GM03348 (cell line): ENCODE measurements at places on chromosomes 13 and 19.

DNA sequence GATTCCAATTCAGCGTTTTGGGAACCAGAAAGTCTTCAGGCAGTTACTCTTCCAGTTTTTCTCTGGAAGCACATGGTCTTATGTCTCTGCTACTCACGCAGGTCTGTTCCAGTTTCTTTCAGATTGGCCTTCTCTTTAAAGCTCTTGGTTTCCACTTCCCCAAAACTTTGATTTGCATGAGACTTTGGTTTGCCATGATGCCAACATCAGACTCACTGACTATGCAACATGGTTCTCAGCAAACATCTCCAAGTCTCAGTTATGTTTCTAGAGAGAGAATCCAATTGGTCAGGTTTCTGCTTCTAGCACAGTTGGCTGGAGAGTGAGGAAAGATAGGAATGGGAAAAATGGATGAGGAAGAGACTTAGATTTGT is 3.1 kb downstream of the AKAP11 start:
- DNase-seq = no peak

GRCh38 chr19:7199613-7200533 is 94.3 kb downstream of the INSR start:
- no peak for DNase-seq

DNA sequence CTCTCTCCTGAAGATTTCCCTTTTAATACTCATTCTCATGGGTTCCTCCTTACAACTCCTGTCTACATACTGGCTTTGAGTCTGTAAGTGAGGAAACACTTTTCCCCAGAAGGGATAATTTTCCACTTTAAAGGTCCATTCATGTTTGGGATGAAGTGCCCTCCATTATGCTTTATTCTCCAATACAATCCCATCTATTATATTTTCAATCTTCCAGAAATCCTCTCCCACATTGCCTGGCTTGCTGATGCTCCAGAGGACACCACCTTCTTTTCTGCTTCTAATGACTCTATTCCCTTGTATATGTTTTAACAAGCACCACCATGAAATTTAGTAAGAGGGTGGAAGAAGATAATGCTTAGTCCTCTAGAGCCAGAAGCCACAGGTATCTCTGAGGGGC is 92.7 kb upstream of the NBEA start:
- DNase-seq = no peak

- DNase-seq = peak; percentile 93
Measured at GRCh38 chr19:55341171-55341588, 1.5 kb downstream of the KMT5C start.

GRCh38 chr13:111873676-111874178 is 193.2 kb upstream of the SOX1 start:
- no peak for DNase-seq

- no peak for DNase-seq
Measured at GRCh38 chr13:112638157-112638750, 50.3 kb upstream of the TUBGCP3 start.

DNA sequence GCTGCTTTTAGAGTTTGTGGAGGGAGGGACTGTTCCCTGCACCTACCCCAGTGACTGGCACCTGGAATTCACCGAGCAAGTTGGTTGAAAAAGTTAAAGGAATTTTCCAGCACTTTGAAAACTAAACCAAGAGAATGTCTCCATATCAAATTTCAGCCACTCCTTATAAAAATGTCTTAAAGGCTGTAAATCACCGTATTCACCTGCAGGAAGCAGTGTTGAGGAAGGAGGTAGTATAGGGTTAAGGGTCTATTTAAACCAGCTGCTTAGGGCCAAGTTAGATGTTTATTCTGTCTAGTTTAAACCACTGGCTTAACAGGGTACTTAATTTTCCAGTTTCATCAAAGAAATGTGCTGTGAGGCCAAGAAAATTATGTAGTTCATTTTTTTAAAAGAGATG is 3.8 kb upstream of the RAB20 start:
- DNase-seq = no peak

DNA sequence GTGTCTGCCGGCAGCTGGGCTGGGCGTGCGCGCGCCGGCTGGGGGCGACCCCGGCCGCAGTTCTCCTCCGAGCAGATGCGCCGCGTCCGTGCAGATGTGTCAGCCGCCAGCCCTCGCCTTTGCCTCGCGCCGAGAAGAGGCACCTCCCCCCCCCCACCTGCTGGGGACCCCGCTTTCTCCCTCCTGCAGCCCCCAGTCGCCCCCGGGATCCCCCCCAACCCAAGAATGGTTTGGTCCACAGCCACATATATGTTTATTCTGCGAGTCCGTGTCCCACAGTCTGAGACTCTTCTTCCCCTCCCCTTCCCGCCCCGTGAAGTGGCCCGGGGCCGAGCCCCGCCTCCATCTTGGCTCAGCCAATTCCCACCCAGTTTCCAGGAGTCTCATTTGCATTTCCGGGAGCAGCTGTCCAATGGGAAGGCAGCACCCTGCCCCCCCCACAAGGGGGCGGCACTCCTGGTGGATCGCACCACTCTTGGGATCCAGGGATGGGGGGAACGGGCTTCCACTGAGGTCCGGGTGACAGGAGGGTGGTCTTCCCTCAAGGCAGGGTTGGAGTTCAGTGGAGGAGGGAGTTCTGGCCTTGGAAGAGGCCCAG is 8.6 kb downstream of the ISOC2 start:
- peak; percentile 80 for DNase-seq

GRCh38 chr13:113730831-113731191 is 28.2 kb upstream of the TMEM255B start:
- no peak for DNase-seq

DNA sequence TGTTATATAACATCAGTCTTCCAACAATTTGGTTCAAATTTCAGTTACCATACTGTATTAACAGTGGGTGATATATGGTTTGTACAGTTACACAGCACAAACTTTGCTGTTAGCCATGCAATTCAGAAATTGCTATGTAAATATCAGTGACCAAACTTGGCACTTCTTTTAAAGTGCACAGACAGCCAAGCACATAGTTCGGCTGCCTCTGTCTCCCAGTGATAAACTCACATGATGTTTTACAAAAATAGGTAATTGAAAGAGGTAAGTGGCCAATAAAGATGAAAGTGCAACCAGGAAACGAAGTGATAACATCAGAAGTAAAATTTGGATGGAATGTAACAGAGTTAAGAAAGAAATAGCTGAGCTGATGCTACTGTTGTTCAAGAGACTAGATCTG is 143.9 kb downstream of the PCDH9 start:
- no peak for DNase-seq

DNA sequence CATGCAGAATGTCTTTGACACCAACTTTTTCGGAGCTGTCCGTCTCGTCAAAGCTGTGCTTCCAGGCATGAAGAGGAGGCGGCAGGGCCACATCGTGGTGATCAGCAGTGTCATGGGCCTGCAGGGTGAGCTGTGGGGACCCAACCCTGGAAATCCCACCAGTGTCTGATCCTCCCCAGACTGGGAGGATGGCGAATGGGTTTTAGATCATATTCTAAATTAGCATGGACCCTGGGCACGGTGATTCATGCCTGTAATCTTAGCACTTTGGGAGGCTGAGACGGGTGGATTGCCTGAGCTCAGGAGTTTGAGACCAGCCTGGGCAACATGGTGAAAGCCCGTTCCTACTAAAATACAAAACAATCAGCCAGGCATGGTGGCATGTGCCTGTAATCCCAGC is 5.5 kb downstream of the RDH8 start:
- no peak for DNase-seq

DNA sequence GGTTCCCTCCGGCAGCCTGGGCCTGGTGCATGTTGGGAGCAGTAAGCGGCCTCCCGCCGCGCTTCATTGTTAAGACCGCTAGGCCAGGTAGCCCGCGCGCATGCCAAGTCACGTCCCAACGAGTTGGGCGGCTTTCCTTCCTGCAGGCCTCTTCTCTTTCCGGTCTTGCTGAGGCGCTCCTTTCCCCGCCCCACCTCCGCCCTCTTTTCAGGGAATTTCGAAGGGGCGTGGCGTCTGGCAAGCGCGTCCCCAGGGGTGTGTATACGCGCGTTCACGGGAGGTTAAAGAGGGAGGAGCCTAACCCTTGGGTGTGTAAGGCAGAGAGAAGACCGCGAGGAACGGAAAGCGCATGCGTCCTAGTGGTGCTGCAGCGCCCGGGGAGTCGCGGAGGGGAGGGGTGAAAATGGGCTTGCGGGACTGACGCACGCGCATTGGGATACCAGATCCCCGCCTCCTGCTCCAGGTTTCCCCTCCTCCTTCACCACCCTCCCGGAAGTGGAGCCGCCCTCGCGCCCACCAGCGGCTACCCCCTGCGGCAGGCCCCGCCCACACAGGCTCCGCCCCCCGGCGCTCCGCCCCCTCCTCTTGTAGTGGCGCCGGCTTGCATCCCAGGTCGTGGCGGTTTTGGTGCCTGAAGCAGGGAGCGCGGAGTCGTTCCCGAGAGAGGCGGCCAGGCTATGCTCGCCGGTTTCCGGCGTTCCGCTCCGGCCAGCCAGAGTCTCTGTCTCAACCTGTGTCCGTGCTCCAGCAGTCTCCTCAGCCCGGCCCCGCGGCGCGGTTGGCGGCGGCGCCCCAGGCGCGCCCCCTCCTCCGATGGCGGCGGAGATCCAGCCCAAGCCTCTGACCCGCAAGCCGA is at the start of gene WDFY2:
Gene WDFY2 (plus strand): TSS at position 588 of the 856 bp plus-strand sequence. CDS start 226 bp downstream, at position 814.
- DNase-seq = peak; percentile 98

- peak; percentile 40 for DNase-seq
Measured at GRCh38 chr19:6564393-6564792, 26.6 kb downstream of the CD70 start.

GRCh38 chr19:31470952-31471351 is 121.7 kb upstream of the TSHZ3 start:
- DNase-seq = no peak

GRCh38 chr19:35851213-35852028 is 883 bp downstream of the NPHS1 start:
- no peak for DNase-seq

DNA sequence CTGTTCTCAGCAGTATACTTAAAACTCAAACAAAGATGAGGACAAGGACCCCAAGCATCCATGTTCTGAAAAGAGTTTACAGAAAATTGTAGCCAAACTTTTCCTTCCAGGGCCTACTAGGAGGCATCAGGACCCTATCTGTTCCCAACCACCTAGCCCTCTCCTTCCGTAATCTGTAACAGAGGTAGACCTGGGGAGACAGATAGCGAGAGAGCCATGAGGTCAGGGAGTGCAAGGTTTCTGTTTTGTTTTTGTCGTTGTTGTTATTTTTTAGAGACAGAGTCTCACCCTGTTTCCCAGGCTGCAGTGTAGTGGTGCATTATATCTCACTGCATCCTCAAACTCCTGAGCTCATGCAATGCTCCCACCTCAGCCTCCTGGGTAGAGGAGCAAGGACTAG is 83.9 kb upstream of the POSTN start:
- DNase-seq = no peak

GRCh38 chr19:29615891-29616425 is 9.9 kb downstream of the POP4 start:
- no peak for DNase-seq

DNA sequence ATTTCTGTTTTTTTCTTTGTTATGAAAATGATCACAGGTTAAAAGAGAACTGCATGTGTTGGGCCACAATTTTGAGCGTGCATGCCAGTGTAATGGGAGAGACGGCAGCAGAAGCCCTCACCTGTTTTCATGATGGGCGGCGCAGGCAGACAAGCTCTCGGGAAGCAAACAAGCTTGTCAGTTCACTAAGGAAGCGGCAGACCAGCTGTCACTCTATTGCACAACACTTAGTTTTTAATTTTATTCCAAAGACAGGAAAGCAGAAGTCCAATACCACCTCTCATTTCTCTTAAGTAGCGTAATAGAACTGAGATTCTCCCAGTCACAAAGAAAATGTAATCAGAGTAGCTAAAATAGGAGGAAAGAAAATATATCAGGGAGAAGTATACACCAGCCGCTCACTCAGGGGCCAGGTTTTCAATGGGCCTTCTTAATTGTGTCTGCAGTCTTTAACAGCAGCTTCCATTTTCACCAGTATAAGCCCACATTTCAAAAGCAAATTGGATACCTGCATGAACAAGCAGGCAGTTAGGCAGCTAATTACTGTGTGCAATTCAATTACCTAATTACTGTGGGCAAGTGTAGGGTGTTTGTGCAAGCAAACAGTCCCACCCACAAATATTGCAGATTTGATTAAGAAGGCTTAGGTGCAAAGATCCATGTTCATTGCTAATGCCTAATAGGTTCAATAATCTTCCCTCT is 711.4 kb downstream of the DIAPH3 start:
- no peak for DNase-seq

DNA sequence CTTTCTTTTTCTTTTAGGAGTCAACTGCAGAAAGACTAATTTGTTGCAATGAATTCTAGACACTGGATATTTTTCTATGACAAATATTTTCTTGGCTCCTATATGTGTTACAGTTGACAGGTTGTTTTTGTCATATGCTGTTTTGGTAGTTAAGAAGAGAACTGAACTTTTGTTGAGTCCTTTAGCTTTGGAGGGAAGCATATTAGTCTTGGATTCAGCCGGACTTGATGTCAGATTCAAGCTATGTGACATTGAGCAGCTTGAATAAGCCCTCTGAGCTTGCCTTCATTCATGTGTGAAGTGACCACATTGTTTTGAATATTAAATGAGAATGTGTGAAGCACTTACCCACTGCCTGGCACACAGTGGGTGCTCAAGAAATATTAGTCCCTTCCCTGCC is 181.9 kb upstream of the RNF113B start:
- no peak for DNase-seq

DNA sequence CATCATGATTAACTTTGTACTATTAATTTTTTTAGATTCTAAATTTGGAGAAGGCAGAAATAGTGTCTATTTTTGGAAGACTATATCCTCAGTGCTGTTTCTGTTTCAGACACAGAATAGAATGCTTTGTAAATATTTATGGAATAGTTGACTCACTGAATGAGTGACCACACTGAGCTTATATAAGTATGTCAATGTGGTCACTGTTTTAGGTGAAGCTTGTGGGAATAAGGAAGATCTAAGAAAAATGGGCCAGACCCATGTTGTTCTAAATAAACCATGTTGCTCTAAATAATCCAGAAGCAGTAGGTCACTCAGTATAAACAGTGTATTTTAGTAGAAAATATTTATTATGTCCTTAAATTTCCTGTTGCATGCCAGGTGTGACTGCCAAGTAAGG is 45.5 kb upstream of the DACH1 start:
- DNase-seq = no peak

- no peak for DNase-seq
Measured at GRCh38 chr13:32752997-32753606, 166.8 kb downstream of the PDS5B start.

GRCh38 chr19:3632739-3633558 is 6.4 kb upstream of the CACTIN start:
- no peak for DNase-seq

GRCh38 chr13:51000061-51000460 is 90.5 kb downstream of the RNASEH2B start:
- DNase-seq = no peak

- no peak for DNase-seq
Measured at GRCh38 chr19:51467864-51468544, 9.8 kb upstream of the SIGLEC8 start.

DNA sequence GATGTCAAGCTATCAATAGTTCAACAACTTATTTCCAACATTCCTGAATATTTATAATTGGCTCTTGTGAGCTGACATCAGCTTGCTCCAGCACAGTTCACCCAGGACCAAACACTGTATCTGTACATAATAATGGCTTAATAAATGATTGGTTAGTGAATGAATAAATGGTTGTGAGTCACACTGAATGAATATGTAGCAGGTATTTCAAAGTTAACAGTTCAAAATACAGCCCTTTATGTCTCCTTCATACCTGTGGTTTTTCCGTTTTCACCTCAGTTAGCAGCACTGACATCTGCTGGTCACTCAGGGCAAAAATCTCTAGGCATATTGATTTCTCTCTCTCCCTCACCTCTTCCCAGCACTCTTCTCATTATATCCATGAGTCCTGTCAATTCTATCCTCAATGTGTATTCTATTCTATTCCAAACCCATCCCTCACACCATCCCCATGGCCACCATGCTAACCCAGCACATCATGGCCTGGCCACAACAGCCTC is 76.3 kb downstream of the PEG3 start:
- no peak for DNase-seq
